ENCODE measurements at places on chromosomes 3 and 15.
A peak's percentile ranks its signal among the peaks of the same experiment; 100 is the strongest.

GRCh38 chr3:185046164-185046515 lies 106.7 kb downstream of the C3orf70 start:
- DNase-seq: no peak

GRCh38 chr15:66578286-66578875 lies 12.6 kb upstream of the LCTL start:
- DNase-seq: no peak

DNA sequence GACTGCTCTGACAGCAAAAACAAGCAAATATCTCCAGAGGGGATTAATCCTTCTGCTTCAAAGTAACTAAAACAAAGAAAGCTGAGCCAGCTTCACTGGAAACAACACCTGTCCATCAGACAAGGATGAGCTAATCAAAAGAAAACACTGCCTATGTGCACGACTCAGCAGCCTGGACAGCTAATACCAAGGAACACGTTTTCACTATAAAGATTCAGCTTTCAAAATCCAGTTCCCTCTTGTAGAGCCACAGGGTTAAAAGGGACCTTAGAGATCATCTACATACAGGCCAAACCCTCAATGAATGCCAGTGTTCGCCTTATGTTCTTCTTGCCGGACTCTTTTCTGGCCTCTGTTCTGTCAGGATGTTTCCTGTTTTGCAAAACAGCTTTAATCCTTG lies 6.9 kb downstream of the TUSC7 start:
- DNase-seq: no peak

- DNase-seq: no peak
These were observed 4.6 kb downstream of the CACNA1D start for GRCh38 chr3:53498806-53499641.

- no peak for DNase-seq
These were observed 49.7 kb downstream of the SEMA6D start for GRCh38 chr15:47767035-47767434.

DNA sequence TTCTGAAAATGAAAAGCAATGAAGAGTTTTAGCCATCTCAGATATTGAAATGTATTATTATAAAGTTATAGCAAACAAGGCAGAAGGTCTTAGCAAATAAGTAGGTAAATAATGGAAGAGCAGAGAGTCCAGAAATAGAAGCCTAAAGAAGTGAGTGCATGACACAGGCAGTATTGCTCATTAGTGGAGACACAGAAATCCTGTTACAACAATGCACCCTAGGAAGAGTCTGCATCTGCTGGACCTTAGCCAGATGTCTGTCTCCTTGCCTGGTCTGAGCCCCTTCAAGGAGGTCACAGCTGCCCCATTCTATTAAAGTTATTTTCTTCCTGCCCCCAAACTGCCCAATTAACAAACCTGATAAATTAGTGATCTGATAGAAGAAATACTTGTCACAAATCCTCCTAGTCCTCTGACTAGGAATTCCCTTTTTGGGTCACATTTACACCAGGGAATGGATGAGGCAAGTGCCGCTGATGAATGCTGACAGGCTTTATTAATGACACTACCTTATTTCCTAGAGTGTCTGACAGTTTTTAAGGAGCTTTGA lies 51.9 kb downstream of the HOMER2 start:
- no peak for DNase-seq

DNA sequence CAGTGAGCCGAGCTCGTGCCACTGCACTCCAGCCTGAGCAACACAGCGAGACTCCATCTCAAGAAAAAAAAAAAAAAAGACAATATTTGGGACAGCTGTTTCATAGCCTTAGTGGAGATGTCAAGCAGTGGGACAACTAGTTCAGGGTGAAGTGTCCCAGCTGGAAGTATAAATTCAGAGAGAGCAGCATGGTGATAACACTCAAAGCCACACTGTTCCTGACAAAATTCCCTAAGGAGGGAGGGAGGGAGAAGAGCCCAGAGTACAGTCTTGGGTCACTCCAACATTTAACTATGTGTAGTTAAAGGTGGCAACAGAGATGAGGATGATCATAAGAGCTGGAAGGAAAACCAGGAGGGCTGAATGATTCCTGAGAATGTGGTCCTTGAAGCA lies 21.1 kb upstream of the IP6K2 start:
- no peak for DNase-seq

- DNase-seq: no peak
These were observed 2.9 kb upstream of the KLHL40 start for GRCh38 chr3:42682301-42683070.

- no peak for DNase-seq
These were observed 33.1 kb upstream of the UBE2Q2 start for GRCh38 chr15:75809986-75810750.

- DNase-seq: peak; percentile 70
These were observed 17.5 kb downstream of the TIPARP start for GRCh38 chr3:156691920-156692319.

DNA sequence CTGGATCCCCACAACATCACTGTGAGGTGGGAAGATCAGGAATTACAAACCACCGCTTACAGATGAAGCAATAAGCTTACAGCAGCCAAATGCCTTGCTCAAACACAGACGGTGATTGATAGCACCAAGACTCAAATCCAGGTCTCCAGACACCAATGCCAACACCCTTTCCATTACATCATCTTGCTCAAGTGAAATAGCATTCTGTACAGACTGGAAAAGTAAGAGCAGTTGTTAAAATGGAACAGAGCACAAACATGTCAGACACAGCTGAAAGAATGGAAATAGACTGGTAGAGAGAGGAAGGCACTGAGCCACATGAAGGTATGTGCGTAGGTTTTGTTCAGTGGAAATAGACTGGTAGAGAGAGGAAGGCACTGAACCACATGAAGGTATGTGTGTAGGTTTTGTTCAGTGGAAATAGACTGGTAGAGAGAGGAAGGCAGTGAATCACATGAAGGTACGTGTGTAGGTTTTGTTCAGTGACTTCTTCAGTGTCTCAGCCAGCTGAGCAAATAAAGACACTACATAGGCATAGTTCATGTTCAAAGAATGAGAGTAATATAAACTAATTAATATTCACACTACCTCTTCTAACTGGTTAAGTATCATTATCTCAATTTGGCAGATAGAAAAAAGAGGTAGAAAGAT lies 15.6 kb downstream of the CLDN1 start:
- DNase-seq: no peak

GRCh38 chr3:129317014-129317771 lies 38.5 kb downstream of the HMCES start:
- DNase-seq: no peak

DNA sequence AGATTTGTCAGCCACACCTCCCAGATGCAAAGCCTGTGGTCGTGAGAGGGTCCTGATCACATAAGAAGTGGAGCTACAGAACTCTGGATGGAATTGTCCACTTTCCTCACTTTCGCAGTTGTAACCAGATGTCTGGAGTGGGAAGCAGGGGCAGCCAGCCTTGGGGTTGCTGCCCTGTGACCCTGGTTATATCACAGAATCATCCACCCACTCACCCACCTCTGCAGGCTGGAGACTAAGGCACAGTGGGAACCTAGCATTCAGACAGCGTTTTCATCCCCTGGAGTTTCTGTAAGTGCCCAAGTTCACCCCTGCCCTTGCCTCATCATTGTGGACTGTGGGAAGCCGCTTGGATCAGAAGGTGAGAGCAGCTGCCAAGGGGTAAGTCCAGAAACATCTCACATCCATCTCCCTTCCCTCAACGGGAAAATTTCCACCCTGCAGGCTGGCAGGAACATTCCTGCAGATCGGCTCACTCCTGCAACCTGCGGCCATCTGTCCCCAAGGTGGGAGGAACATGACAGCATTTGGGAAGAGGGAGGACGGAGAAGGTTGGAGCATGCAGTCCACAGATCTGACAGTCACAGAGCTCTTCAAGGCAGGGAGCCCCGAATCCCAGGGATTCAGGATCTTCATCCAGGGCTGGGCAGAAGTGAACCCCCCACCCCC lies 2.9 kb upstream of the IQSEC1 start:
- no peak for DNase-seq

GRCh38 chr15:43317566-43318184 lies 12.7 kb downstream of the LCMT2 start:
- no peak for DNase-seq

DNA sequence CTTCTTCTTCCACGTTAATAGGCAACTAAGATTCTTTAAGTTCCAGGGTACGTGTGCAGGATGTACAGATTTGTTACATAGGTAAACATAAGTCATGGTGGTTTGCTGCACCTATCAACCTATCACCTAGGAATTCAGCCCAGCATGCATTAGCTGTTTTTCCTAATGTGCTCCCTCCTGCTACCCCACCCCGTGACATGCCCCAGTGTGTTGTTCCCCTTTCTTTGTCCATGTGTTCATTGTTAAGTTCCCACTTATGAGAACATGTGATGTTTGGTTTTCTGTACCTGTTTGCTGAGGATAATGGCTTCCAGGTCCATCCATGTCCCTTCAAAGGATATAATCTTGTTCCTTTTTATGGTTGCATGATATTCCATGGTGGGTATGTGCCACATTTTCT lies 21.1 kb downstream of the GTF2A2 start:
- no peak for DNase-seq

DNA sequence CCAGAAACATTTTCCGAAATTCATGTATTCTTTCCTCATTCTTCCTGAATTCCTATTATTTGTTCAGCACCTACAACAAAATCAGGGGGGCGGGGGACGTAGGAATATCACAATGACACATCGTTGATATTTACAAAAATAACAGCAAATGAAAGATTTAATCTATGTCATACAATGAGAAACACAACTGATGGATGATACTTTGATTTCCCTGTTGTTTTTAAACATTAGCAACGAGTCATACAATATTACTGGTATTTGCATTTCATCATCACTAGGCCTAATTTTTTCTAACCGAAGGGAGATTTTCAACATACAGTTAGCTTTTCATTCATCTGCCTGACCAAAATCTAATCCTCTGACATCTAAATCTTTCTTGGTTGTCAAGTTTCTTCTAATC lies 45.3 kb upstream of the INO80 start:
- no peak for DNase-seq

- no peak for DNase-seq
These were observed 33.5 kb downstream of the IQGAP1 start for GRCh38 chr15:90421527-90421926.

DNA sequence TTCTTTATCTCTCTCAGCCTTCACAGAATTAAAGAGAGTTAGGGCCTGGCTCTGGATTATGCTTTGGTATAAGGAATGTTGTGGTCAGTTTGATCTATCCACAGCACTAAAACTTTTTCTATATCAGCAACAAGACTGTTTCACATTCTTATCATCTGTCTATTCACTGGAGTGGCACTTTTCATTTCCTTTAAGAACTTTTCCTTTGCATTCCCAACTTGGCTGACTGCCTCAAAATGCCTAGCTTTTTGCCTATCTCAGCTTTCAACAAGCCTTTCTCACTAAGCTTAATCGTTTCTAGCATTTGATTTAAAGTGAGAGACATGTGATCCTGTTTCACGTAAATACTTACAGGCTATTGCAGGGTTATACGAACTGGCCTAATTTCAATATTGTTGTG lies 471.8 kb downstream of the GBE1 start:
- no peak for DNase-seq

DNA sequence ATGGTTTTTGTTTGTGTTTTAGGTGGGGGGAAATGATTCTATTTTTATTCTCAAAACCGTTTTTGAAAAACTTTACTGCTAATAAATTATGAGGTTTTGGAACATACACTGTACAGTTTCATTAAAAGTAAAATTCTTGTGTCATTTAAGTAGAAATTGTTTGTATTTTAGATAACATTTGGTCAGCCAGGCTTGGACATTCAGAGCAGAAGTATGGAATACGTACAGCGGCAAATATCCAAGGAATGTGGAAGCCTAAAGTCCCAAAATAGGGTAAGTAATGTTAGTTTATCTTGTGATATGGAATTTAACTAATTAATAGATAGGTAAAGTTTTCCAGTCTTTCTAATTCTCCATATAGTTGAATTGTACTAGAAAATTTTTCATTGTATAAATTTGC lies 96.6 kb downstream of the SPRED1 start:
- no peak for DNase-seq

DNA sequence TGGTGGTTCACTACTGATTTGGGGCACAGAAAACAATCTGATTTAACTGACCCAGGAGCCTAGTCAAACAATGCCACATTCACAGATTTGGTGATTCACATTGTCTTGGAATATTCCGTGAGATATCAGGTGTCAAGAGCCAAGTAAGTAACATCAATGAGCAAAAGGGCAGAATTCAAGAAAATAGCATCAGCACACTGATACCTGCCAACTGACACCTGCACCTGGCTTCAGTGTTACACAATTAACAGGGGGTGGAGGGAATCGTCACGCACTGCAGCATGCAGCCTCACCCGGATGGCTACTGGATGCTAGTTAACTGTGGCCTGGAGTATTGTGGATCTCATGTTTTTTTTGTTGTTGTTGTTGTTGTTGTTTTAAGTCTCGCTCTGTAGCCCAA lies 17.6 kb downstream of the CCNL1 start:
- DNase-seq: no peak

DNA sequence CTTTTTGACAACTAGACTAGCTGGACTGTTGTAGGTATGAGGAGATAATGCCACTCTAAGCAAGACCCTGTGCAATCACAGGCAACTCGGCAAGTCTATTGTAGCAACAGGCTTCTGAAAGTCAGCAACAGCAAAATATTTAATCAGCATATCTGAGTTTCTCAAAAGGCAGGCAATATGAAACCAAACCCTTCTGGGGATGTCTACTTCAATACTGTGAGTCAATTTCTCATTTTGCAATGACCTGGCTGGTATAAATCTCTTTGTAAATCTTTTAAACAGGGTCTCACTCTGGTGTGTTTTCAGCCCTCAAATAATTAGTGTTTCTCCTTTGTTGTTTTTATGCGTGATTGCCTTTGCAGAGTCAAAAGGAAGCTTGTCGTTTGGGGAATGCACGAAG lies 1044.5 kb downstream of the NTRK3 start:
- DNase-seq: no peak

DNA sequence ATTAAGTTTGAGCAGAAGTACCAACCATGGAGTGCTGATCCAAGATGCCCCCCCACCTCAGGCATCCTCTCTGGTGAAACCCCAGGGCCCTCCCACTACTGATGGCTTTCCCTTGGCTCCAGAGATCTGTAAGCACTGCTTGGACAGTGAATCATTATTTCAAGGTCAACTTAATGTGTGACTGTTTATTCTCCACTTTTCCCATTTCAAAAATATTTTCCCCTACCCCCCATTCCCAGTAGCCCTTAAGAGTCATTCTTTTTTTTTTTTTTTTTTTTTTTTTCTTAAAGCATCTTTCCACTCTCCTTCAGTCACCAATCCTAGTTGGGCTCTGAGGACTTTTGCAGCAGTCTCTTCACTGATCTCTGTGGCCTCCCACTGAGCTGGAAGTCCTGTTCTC lies 82.6 kb downstream of the PCCB start:
- peak; percentile 42 for DNase-seq

GRCh38 chr15:22948056-22948455 lies 32.1 kb downstream of the CYFIP1 start:
- no peak for DNase-seq

DNA sequence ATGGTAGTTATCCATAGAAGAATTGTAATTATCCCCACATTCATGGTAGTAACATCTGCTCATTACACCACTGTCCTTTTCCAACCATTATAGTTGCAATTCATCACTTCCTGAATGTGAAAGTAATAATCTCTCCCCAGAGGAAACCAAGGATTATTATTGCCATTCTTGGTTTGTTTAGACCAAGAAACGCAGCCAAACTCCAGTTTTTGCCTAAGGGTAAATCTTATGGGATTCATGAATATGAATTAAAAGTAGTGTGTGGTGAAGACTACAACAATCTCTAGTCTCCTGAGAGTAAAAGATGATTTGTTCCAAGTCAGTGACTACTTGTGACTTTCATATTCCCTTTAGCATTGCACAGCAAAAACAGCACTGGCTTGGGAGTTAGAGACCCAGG lies 45.7 kb upstream of the ABI3BP start:
- DNase-seq: no peak

GRCh38 chr3:61944726-61945125 lies 383.4 kb downstream of the PTPRG start:
- DNase-seq: no peak
